ENCODE measurements at places on chromosomes 6 and 20.

DNA sequence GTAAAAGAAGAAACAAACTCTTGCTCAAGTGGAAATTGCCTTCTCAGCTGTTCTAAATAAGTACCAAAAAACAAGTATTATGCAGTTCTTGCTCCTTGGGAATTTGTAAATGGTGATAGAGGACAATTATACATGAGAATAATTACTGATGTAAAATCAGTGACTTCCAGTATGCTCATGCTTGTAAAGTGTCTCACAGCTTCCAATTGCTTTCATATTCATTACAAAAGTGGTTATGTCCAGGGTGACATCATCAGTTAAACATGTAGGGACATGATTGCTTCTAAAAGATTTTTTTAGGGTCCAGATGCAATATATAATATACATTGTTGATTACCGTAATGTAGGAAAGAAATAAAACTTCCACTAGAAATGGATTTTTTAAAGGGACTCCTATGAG lies 122.8 kb upstream of the B3GAT2 start:
- DNase-seq = no peak

DNA sequence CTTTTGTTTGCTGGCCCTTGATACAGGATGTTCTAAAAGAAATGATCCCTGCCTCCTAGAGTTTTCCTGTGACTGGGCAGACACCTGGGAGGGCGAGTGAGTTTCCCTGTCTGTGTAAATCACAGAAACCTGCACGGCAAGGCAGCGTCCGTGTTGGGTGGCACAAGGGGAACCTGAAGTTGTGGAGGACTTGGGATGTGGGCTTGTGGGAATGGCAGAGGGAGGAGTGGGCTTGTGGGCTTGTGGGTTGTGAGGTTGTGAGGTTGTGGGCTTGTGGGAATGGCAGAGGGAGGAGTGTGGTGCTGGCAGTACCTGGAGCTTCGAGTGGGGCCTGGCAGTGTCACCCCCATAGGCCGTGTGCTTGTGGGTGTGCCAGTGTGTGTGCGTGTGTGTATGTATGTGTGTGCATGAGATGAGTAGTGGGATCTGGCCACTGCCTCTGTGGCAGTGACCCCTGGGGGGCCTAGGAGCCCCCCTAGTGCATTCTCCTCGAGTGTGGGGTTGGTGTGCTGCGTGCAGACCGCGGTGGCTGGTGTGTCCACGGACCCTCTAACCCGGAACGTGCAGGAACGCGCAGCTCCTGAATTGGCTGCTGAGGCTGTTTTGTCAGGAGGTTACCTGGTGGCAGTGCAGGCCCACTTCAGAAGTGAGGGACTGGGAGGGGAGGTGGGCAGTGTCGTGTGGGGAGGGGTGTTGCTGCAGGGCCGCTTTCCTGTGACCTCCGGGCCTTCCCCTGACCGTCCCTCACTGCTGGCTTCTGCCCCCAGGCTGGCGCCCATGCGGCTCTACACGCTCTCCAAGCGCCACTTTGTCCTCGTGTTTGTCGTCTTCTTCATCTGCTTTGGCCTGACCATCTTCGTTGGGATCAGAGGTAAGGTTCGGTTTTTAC lies 13.0 kb downstream of the TMEM181 start:
- no peak for DNase-seq

GRCh38 chr6:44665143-44665542 lies 277.6 kb downstream of the CDC5L start:
- DNase-seq = no peak

DNA sequence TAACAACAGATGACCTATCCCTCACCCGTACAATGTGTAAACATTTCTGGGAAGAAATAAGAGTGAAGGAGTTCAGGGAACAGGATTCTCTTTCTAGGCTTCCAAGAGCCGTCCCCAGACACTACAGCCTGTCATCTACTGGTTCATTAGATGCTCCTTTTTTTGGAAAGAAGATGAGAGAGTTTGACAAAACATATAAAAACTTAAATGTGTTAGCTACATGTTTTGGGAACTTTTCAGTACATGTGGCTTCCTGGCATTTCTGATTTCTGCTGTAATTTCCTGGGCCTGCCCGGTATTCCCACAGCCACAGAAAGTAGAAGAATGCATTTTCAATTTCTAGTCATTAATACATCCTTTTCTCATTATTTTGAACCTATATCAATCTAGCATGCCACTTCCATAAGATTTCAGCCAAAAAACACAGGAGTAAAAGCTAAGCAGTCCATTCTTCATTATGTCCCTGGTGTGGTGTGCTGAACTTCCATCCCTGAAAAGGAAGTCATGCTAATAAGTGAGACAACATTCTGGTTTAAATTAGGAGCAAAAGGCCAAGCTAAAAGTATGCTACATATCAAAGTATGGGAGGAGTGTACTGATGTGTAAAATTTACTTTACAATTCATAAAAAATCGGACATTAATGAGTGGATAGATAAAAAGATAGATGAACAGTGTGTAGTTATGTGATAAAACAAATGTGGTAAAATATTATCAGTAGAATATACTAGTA lies 198.2 kb downstream of the WDR27 start:
- no peak for DNase-seq

GRCh38 chr20:36613974-36614373 lies 8.4 kb downstream of the RAB5IF start:
- no peak for DNase-seq

DNA sequence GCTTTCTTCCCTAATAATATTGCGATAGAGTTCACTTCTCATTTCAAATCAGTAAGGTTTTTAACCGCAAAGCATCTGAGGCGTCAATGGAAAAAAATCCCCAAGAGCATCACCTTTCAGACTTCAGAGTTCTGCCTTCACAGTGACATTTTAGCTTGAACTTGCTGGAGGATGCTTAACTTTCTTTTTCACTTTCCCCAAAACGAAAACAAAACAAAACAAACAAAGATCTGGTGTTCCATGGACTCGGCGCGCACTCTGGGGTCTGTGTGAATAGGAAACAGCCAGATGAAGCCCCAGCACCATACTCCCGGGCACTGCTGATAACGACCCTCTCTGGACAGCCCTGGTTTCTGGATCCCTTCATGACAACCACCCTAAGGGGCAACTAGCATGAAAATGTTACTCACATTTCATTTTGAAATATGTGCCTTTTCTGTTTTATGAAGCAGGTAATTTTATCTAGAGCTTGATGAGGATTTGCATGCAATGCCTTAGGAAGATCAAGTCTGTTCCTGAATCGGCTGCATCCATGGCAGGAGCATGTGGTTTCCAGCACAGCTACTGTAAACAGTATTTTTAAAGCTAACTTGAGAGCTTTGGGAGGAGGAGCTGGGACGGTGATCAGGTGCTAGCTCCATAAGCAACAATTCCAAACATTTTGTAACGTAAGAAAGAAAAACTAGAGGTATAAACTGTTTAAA lies 44.5 kb downstream of the RAMACL start:
- DNase-seq = no peak

- DNase-seq = no peak
These were observed 256.5 kb upstream of the RREB1 start for GRCh38 chr6:6851059-6851948.

DNA sequence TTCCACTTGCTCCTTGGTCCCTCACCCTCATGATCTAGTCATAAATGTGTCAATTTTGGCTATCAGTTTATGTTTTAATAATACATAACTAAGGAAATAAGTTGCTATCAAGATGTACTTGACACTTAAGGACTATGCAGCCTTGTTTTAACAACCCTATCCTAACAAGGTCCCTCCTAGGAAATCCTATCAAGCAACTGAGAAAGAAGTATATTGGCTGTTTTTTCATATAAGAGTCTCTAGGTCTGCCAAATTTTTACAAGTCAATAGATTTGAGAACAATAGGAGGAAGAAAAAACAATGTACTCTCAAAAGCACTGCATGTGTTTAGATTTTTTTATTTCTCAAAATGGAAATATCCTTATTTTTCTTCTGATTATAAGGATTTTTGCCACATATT lies 14.7 kb downstream of the FILIP1 start:
- DNase-seq = no peak

GRCh38 chr20:1154691-1155090 lies 30.1 kb downstream of the TMEM74B start:
- DNase-seq = no peak

GRCh38 chr20:61753316-61753942 lies 312.3 kb downstream of the TAF4 start:
- DNase-seq = peak; percentile 35

- no peak for DNase-seq
These were observed 116.4 kb downstream of the TOX2 start for GRCh38 chr20:44031001-44031574.

- DNase-seq = peak; percentile 31
These were observed 902 bp downstream of the SAMHD1 start for GRCh38 chr20:36950414-36951197.

DNA sequence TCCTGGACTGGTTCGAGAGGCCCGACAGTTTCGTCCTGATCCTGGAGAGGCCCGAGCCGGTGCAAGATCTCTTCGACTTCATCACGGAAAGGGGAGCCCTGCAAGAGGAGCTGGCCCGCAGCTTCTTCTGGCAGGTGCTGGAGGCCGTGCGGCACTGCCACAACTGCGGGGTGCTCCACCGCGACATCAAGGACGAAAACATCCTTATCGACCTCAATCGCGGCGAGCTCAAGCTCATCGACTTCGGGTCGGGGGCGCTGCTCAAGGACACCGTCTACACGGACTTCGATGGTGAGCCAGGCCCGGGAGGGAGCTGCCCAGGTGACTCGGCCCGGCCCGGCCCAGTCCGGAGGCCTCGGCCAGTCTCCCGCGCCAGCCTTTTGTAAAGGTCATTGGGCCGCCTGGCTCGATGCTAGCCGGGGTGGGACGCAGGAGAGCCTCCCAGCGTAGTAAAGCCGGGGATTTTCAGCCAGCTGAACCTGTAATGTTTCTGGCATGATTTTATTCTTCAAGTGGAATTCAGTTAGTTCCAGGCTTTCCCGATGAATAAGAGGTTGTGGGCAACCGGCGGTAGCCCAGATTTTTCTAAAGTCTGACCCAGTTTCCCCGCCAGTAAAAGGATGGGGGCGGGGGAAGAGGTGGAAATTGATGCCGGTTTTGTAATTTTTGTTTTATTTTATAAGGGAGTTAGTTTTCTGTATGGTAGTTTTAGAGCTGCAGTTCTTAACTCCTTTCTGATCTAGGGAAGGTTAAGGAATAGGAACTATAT lies 1.4 kb downstream of the PIM1 start:
- peak; percentile 26 for DNase-seq

GRCh38 chr6:111750753-111751673 lies 122.2 kb downstream of the FYN start:
- DNase-seq = peak; percentile 85

- DNase-seq = peak; percentile 84
These were observed 191.5 kb upstream of the BMP2 start for GRCh38 chr20:6575912-6576401.

DNA sequence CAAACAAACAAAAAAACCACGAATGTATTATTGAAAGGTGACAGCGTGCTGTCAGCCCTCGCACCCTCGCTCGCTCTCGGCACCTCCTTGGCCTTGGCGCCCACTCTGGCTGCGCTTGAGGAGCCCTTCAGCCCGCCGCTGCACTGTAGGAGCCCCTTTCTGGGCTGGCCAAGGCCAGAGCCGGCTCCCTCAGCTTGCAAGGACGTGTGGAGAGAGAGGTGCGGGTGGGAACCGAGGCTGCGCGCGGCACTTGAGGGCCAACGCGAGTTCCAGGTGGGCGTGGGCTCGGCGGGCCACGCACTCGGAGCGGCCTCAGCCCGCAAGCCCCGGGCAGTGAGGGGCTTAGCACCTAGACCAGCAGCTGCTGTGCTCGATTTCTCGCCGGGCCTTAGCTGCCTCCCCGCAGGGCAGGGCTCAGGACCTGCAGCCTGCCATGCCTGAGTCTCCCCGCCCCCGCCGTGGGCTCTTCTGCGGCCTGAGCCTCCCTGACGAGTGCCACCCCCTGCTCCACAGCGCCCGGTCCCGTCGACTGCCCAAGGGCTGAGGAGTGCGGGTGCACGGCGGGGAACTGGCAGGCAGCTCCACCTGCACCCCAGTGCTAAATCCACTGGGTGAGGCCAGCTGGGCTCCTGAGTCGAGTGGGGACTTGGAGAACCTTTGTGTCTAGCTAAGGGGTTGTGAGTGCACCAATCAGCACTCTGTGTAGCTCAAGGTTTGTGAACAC lies 20.9 kb upstream of the MBOAT1 start:
- DNase-seq = no peak

DNA sequence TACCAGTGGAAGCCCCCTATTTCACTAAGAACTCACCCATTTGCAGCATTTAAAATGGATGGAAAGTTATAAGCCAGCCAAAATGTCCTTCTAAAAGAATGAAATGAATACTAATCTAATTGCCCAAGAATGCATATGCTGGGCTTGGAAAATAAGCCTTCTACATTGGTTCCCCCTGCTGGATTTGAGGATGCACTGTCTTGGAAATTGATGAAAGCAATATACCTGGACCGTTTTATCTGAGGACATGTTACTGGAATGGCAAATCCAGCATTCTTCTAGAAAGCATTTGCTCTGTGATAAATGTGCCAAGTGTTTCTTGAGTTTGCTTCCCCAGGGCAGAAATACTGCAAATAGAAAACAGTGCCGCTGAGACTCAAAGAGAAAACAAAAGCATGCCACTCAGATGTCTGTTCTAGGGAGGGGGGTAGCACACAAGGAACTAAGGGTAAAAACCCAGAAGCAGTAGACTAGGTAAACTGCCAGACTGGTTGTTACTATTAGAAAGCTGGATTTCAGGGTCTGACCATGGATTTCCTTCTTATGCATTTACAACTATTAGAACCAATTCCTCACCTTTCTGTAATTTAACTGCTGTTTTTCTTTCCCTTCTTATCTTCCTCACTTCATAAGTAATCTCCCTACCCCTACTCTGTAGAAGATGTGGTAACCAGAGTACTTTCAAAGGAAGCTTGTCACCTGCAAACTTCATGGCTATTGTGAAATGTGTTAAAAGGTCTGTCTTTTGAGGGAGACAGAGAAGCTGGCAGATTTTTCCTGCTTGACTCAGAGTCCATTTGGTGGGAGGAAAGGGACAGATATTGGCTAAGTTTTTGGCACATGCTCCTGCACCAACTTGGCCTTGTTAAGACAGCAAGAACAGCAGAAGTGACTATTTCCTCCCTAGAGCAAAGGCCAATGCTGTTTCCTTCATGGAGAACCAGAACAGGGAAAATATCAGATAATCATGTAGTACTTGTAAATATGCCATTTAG lies 642.6 kb downstream of the KIF16B start:
- no peak for DNase-seq

DNA sequence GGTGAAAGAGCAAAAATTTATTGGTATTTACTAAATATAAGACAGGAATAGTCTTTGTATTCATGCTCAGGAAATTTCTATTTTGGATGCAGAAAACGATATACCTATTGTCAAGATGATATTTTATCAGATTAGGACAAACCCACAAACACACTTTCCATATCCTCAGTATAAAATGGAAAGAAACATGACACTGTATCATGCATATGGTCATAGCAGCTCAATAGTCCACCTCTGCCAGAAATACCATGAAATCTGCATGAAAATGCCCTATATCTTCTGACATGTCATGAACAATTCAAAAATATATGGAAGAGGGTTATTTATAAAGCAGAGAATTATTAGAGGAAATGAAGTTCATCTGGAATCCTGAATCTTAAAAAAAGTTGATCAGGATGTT lies 11.7 kb upstream of the HINT3 start:
- DNase-seq = no peak

- DNase-seq = no peak
These were observed 97.5 kb downstream of the FAM120B start for GRCh38 chr6:170404036-170404435.
